ENCODE measurements at places on chromosomes 3 and 15.

- no peak for DNase-seq
Measured at GRCh38 chr3:178320456-178321351, 215.5 kb upstream of the KCNMB2 start.

- DNase-seq = no peak
Measured at GRCh38 chr15:83745771-83746170, 91.8 kb downstream of the ADAMTSL3 start.

GRCh38 chr3:97131476-97131875 lies 317.1 kb downstream of the EPHA6 start:
- DNase-seq = no peak

DNA sequence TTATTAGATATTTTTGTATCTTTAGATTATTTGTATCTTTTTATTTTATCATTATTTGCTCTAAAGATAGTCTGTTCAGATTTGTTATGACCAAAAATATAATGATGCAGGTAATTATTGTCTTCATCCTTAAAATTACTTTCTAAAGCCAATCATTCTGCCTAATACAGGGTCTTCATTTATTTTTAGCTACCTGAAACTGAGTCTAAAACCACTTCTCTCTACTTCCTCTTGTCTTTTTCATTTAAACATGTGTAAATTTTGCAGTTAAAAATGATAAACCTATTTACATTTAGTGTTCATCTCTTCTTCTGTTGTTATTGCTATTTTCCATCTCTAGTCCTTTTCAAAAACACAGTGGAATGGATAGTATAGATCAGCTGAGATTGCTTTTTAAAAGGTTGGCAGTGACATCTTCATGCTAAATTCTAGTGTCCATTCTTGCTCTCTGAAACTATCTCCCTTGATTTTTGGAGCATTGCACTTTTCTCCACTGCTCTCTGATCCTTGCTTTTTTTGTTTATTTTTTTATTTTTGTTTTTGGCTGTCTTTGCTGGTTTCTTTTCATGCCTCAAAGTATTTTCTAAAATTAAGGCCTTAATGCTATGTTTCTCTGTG lies 91.8 kb downstream of the UBE2E2 start:
- no peak for DNase-seq
